ENCODE measurements at places on chromosomes 1 and 21.

GRCh38 chr1:5681654-5682053 is 310.6 kb downstream of the NPHP4 start:
- no peak for DNase-seq

GRCh38 chr1:208048904-208049303 is 138.0 kb upstream of the CD34 start:
- DNase-seq, result no peak

DNA sequence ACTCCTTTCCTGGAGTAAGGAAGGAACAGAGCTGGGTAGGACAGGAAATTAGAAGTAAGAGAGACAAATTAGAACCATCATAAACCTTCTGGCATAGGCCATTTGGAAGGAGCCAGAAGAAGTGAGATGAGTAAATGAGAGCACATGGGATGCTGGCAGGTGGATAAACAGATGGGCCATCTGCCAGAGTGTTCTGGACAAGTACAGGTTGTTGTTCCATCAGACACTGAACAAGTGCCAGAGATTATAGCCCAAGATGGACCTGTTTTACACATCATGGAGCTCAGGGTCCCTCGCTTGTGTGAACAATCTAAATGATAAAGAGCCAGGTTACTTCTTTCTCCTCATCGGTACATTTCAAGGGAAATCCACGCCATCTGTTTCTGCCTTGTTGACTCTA is 200.3 kb downstream of the HHIPL2 start:
- DNase-seq, result no peak

- no peak for DNase-seq
Observed at GRCh38 chr1:209825591-209826434, 2.0 kb upstream of the UTP25 start.

- no peak for DNase-seq
Observed at GRCh38 chr1:18642278-18643095, 11.8 kb downstream of the PAX7 start.

- no peak for DNase-seq
Observed at GRCh38 chr1:46131093-46131492, 1.3 kb downstream of the PIK3R3 start.

DNA sequence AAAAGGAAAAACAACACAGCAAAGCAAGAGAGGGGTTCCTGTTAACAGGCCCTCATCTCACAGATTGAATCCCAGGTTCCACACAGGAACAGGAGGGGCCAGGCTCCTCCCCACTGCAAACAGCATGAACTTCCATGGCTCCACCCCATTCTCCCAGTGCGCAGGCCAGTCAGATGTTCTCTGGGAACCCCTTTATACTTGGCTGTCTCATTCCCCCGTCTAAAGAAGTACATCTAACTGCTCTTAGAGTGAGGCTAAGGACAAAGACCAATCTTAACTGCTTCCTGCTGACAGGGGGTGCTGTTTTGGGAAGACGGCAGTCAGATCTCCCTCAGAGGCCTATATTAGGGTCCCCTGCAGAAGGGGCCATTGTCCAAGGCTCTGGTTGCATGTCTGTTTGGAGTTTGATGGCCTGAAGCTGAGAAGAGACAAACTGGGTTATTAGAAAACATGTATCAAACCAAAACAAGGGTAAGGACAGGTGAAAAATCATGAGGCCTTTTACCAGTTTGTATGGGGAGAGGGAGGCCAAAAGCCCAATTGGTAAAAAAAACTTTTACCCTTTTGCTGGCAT is 10.5 kb upstream of the NASP start:
- DNase-seq, result no peak

GRCh38 chr1:61101536-61101935 is 19.2 kb downstream of the NFIA start:
- DNase-seq, result no peak

- DNase-seq, result no peak
Observed at GRCh38 chr1:7513081-7513480, 258.0 kb upstream of the VAMP3 start.

DNA sequence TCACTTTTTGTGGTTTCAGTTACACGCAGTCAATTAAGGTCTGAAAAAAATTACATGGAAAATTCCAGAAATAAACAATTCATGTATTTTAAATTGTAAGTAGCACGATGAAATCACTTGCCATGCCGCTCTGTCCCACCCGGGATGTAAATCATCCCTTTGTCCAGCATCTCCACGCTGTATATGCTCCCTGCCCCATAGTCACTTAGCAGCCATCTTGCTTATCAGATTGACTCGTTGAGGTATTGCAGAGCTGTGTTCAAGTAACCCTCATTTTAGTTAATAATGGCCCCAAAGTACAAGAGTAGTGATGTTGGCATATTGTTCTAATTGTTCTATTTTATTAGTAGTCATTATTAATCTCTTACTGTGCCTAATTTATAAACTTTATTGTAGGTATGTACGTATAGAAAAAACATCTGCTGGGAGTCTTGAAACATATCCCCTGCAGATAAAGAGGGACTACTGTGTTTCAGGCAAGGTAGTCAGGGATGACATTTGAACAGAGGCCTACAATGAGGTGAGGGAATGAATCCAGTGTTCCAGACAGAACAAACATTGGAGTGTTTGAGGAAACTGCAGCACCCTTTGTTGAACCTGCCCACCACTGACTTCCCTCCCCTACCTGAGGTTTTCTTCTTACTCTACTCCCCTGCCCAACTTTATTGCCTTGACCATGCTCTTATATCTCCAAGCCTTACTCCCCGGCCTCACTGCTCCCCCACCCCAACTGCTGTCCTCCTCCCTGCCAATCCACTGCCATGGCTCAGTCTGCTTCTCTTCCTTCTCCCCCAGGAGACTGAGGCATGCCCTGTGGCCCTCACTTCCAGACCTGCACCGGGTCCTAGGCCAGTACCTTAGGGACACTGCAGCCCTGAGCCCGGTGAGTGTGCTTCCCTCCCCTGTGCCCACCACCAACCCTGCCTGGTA is 7.1 kb upstream of the CDC20 start:
- no peak for DNase-seq

DNA sequence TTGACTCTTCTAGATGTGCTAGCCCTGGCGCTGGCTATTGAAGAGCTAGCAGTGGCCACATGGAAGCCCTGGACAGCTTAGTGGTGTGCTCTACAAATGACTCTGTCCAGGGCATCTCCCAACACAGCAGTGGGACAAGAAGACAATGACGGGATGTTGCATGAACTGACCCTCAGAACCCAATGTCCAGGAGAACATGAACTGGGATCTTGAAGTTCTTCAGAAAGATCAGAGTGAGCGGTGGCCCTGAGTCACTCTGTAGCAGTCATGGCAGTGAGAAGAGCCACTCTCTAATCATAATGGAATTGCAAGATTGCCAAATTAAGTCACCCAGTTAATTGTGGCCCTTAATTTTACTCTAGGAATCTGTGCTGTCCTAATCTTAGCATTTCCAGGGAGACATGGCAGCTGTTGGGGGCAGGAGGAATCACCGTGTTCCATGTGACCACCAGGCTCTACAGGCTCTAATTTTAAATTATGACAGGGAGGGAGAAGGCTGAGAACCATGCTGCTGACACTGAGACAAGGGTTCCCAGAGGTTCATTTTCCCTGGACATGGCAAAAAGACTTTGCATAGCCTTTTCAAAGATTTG is 10.2 kb upstream of the OBSCN start:
- DNase-seq, result no peak
